Breast epithelium (tissue), 4 donors: ENCODE measurements at places on chromosomes 3 and 15. TPM values are rescaled to one million over a fixed set of nuclear protein-coding genes. Genes with fewer than 3 reads are reported as not detected.

LRRC15 gene
- total RNA-seq = 0.48 TPM

DUOX1 gene
- 0.80 TPM for total RNA-seq

PRR23B gene
- not detected for total RNA-seq

ADGRG7 gene
- total RNA-seq = not detected

MORC1 gene
- total RNA-seq = not detected

CHRNA7 gene
- not detected for total RNA-seq

HYAL1 gene
- 3.5 TPM for total RNA-seq

RBP2 gene
- total RNA-seq = not detected

KATNBL1 gene
- total RNA-seq = 61.0 TPM

KLHL40 gene
- not detected for total RNA-seq

GOLGA8J gene
- not detected for total RNA-seq

PYGO1 gene
- total RNA-seq = 8.5 TPM

SHC4 gene
- 0.16 TPM for total RNA-seq

GOLGA8S gene
- under 0.01 TPM for total RNA-seq
